ENCODE measurements at places on chromosomes 6 and 20. TPM values are rescaled to one million over a fixed set of nuclear protein-coding genes. Genes with fewer than 3 reads are reported as not detected.

DNA sequence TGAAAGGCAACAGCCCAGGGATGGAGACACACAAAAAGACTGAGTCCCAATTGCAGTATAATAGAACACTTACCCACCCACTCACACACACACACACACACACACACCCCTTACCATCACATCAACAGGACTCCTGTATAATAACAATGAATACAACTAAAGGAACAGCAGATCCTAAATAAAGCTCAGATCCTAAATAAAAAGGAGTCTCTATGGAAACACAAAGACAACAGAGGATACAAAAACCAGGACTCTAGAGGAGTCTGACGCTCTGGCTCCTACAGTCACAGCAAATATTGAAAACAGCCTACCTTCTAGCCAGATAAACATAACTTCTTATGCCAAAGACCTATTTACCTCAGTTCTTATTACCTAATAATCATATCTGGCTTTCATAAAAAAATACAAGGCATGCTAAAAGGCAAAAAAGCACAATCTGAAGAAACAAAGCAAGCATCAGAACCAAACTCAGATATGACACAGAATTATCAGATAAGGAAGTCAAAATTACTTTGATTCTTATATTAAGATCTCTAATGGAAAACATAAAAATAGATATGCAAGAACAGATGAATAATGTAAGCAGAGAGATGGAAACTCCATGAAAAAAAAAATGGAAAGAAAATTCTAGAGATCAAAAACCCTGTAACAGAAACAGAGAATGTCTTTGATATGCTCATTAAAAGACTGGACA lies 134.9 kb downstream of the MMUT start:
- no peak for DNase-seq

GRCh38 chr6:4220558-4220957 lies 85.2 kb upstream of the ECI2 start:
- no peak for DNase-seq

- DNase-seq, result no peak
These were observed 11.5 kb downstream of the TOMM6 start for GRCh38 chr6:41798901-41799558.

DNA sequence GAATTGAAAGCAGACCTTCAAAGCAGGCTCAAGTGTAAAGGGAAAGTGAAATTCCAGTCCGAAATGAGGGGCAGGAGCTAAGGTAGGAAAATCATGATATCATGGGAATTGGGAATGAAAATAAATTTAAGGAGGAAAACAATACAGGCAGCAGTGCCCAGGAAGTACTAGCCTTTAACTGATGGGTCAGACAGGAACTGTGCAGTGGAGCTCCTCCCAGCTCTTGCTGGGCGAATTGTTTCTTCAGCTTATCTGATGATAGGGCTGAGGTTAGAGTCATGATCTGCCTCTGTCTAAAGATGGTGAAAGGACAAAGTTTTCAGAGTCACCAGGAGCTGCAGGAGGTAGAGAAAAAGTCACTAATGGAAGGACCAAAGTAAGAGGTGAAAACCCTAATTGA lies 457.9 kb upstream of the PTCHD4 start:
- DNase-seq, result no peak

DNA sequence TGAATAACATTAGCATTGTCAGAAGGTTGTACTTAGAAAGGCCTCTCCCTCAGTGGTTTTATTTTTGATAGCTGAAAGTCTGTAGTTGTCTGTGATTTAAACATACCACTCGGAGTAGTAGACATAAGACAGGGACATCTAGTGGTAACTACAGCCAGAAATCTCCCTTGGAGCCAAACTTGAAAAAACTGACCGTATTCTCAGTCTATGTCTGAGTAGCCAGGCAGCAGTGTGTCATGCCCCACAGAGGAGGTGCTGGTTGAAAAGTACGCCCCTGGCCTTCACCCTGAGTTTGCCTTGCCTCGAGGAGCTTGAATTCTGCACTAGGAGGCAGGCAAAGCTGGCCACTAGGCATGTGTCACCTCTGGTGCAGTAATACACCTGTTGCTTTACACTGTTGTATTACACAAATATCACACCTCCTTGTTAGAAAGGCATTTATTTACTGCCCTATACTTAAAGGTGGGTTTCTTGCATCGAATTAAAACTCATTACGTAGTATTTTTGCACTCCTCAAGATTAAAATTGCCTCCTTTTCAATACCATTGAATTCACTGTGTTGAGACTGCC lies 20.8 kb downstream of the ZBTB2 start:
- no peak for DNase-seq

GRCh38 chr6:112281821-112282615 lies 27.7 kb upstream of the LAMA4 start:
- DNase-seq, result no peak

ARMH2 gene
- total RNA-seq, result not detected

GRCh38 chr20:14142171-14142570 lies 146.9 kb downstream of the MACROD2 start:
- no peak for DNase-seq

DNA sequence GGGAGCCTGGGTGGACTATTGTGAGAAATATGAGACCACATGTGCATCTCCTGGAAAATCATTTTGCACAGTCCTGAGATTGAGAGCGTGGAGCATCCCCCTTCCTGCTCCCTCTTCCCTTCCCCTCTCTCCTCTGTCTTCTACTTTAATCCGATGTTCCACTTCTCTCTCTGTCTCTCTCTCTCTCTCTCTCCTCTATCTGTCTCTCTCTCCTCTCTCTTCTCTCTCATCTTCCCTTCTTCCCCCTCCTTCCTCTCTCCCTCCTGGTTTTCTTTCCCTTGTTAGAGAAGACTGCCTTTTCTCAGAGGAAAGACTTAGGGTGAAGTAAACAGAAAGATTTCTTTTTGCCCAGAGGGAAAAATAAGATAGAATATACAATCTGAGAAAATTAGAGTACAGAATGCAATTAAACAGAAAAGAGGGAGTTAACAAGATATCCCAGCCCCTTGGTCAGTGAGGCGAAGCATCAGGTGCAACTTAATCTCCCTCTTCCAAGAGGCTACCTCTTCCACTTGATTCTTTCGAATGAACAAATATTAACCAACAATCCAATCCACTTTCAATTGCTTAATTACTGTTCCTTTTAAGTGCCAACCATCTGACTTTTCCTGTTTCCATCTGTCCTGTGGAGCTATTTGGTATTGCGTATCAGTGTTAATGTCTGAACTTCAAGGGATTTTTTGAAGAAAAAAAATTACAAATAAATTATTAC lies 14.6 kb downstream of the KHDC1 start:
- no peak for DNase-seq

DNA sequence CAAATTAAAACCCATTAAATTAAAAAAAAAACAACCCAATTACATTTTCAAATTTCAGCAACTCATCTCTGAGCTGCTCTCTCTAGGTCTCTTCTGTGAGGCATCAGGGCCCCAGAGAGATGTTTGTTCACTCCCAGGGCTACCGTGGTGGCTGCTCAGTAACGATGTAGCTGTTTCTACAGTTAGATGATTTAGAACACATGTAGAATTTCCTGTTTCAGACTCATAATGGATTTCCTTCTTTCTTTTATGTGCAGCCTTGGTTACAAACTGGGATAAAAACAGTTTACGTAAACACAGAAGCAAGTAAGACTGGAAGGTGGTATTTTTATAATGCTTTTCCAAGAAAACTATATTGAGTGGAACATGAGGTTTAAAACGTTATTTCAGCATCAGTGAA lies 116.1 kb upstream of the CCN2 start:
- no peak for DNase-seq

GRCh38 chr6:134198093-134198492 lies 119.8 kb downstream of the SGK1 start:
- no peak for DNase-seq

GJA1 gene
- total RNA-seq, result 339 TPM

All from omental fat pad (tissue), 4 donors.